NCI-H2107 (cell line): ENCODE measurements at places on chromosomes 7 and 10.

DNA sequence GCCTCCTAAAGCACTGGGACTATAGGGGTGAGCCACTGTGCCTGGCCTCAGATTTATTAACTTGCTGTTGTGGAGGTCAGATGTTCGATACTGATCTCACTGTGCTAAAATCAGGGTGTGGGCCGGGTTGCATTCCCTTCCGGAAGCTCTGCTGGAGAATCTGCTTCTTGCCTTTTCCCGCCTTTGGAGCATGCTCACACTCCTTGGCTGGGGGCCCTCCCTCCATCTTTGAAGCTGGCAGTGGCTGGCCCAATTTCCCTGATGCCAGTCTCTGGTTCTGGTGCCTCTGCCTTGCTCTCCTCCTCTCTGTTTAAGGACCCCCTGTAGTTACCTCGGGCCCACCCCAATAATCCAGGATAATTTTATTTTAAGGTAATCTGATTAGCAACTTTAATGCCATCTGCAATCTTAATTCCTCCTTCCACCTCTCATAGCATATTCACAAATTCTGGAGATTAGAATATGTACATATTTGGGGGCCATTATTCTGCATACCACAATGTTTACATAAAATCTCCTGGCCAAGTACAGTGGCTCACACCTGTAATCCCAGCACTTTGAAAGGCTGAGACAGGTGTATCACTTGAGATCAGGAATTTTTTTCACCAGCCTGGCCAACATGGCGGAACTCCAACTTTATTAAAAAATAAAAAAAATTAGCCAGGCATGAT is 7.9 kb upstream of the PITRM1 start:
- DNase-seq: no peak

DNA sequence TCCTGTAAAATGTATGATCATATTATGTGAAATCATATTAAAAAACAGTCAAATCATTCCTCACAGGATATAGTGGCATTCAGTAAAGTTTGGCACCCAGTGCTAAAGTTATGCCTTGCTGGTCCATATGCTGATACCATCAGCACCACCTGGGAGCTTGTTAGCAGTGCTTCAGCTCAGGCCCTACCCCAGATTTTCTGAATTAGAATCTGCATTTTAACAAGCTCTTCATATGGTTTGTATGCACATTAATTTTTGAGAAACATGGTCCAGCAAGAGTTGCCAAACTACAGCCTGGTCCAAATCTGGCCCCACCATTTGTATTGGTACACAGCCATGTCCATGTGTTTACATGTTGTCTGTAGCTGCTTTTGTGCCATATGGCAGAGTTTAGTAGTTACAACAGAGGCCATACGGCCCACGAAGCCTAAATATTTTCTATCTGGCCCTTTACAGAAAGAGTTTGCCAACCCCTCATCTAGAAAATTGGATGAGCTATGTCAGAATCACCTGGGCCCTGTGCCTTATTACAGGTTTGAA is 30.1 kb downstream of the RAB18 start:
- DNase-seq: no peak

DNA sequence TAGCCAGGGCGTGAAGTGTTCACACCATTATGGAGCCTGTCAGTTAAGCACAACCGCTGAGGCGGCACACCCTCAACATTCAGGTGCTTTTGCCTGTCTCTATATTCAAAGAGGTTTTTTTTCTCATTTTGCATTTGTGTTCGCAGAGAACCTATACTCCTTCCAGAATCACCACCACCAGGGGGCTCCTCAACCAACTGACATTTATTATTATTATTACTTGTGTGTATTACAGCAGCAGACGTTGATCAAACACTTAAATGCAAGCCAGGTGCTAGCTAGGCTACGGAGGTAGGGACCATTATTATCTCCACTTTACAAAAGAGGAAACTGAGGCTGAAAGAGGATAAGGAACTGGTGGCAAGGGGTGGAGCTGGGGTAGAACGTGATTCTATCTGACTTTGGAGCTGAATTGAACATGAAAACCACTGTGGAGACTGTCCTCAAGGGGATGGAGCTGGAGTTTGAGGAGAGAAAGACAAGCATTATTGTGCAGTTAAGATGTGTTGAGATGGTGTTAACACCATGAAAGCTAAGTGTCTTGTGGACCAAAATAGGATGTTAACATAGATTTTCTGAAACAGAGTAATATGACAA is 133.8 kb upstream of the PLXNA4 start:
- no peak for DNase-seq

DNA sequence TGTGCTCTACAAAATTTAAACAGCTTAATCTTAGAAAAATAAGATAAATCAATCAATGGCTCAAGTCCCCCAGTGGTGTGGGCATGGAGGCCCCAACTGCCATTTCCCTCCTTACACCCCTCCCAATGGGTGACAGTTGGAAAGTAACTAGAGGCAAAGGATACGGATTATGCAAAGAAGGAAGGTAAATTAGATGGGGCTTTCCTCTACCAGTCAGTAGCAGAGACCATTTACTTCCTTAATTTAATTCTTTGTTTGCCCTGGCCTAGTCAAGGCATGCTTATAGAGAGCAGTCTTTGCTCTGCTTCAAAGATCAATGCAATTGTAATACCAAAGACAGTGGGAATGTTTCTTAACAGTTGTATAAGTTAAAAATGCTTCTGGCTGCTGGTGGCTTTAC is 63.3 kb upstream of the PAPSS2 start:
- no peak for DNase-seq

DNA sequence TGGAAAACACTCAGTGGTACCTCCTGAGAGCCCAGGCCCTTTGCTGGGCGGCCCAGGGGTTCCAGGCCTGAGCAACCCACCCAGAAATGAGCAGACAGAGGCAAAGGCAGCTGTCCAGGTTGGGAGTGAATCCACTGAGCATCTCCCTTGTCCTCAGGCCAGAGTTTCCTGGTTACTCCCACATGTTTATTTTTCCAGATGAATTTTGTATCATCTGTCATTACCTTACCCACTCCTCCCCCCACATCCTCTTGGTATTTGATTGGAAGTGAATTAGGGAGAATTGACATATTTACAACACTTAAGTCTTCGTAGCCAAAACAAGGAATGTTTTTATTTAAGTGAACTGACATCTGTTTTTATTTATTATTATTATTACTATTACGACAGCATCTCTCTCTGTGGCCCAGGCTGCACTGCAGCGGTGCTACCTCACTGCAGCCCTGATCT is 13.2 kb upstream of the LMBR1 start:
- DNase-seq: no peak

- DNase-seq: no peak
These were observed 162.4 kb downstream of the NOC3L start for GRCh38 chr10:94200146-94200837.

DNA sequence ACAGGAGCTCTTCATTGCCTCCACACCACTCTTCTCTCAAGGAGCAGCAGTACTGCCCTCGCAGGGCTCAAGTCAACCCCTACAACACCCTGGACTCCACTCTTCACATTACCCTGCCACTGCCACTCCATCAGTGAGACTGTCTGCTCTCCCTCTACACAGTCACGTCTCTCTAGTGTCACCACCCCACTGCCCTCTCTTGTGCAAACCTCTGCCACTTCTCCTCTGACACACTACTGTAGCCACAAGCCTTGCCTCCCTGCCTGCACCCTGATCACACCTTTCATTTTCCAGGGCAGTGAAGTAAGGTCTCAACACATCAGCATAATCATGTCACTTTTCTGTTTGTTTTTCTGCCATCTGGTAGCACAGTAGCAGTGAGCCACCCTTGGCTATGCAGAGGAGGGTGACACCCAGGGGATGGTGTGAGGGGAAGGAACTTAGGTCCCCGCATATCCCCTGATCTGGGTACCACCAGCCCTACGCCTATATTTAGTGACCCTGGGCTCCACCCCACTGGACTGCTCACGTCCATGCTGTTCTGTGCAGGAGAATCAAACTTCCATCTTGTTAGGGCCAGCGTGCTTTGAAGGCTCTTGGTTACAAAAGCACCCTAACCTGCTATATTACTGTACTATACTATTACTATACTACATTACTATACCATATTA is 1.6 kb downstream of the C10orf143 start:
- DNase-seq: no peak

GRCh38 chr10:126844406-126844805 is 60.8 kb upstream of the DOCK1 start:
- DNase-seq: no peak

- DNase-seq: no peak
These were observed 8.6 kb upstream of the CRYGN start for GRCh38 chr7:151448261-151449252.

- no peak for DNase-seq
These were observed 207.7 kb downstream of the SNX10 start for GRCh38 chr7:26499315-26499897.

- no peak for DNase-seq
These were observed 28.8 kb upstream of the MICU1 start for GRCh38 chr10:72654720-72655119.

DNA sequence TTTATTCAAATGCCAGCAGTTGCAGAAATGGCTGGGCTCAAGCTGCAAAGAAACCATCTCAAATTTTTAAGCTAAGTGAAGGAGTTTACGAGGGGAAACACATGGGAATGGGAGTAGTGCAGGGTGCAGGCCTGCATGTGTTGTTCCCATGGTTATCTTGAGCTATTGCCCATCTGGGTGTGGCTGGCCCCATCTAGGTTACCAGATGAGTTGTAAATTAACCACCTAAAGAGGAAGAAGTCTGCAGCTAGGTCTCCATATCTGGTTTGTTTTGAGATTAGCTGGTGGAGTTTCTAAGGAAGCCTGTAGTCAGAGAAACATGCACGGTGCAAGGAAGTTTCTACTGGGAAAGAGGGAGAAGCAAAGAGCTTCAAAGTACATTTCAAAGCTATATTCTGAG is 23.3 kb upstream of the STEAP2 start:
- no peak for DNase-seq

DNA sequence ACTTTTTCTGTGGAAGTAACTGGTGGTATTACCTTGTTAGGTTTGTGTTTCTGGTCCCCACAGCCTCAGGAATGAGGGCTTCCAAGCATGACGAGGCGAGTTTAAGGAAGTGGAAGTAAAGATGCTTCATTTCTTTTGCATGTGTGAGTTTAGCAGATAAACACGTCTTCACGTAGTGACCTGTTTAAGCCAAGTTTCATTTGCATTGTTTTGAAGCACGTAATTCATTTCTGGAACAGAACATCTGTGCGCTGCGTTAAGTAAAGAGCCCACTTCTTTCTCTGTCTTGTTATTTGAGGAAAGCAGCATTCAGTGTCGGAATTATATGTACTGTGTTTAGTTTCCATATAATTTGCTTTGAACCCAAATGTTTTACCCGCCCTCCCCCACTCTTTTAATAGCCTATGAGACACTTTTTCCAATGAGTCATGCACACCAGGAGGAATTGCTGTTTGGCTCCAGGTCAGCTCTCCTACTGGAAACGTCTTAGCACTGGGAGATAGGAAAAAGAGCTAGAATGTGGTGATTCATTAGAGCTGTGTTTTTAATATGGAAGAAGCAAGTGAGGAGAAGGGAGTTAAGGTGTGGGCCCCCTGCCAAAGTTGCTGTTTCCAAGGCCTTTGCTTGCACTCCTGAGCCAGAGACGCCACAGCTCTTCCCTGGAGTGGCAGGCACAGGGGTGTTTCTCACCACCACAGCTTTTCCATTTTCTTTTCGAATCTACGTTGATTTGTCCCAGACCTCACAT is 36.7 kb downstream of the BTBD16 start:
- no peak for DNase-seq

DNA sequence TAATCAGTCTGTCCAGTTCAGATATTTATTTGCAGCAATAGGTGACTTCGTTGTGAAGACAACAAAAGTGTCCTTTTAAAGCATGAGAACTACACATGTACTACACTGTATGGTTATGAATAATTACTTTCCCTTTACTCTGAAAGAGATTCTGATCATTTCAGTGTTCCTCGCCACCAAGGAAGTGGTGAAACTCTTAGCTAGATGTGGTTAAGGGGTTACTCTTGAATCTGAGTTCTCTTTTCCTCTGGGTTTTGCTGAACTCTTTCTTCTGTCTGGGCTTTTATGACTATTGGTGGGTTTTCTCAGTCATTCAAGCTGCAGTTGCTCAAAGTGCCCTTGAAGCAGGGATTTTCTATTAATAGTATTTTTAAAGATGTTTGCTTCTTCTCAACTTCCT is 127.9 kb upstream of the SEM1 start:
- DNase-seq: no peak

DNA sequence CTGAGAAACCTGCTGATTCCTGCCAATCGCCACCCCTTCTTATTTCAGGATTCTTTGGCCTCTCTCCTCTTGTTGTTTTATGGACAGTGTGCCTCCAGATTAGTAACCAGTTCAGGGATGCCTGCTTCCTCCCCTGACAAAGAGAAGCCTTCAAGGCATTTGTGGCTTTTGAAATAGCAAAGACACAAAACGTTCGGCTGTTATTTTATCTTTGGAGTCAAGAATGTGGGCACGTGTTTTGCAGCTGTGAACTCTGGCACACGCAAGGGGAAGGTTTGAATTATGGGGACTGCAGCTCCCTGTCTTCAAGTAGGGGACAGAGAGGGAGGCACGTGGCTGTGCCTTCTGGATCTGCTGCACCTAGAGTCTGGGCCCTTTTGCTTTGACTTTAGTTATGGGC is 157.9 kb upstream of the GRB10 start:
- DNase-seq: no peak

- no peak for DNase-seq
These were observed 27.2 kb downstream of the ANKRD16 start for GRCh38 chr10:5862360-5862961.

DNA sequence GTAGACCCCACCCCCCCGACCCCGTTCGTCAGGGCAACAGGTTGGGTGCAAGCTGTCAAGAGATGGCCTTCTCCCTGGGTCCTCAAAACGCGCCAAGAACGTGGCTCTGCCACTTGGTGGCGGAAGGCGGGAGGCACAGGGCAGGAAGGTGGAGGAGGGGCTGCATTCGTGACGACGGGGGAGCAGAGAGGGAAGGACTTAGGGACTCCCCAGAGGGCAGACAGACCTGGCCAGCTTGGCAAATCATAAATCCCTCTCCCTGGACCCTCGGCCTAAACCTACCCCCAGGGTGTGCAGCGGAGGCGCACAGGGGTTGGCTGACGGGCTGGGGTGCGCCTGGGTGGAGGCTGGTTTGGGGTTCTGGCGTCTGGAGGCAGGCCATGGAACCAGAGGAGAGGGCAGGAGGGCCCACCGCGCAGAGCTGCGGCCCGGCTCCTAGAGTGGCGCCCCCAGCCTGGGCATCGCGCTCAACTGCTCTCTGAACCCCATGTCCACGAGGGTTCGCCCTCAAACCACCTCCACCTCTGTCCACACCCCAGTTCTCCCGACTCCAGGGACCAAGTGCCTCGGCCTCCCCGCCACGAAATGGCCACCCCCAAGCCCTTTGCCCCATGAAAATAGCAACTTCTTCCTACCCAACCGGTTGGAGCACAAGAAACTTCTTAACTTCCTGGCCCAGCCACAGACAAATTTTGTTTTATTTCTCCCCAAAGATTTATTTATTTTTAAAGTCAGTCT is 10.8 kb upstream of the GATA3 start:
- no peak for DNase-seq
